ENCODE measurements at places on chromosomes 5 and 9.

GRCh38 chr9:9231946-9232345, 1380.9 kb downstream of the PTPRD start:
- no peak for DNase-seq

- peak; percentile 11 for DNase-seq
These were observed 20.8 kb downstream of the DAB2IP start for GRCh38 chr9:121672213-121672612.

DNA sequence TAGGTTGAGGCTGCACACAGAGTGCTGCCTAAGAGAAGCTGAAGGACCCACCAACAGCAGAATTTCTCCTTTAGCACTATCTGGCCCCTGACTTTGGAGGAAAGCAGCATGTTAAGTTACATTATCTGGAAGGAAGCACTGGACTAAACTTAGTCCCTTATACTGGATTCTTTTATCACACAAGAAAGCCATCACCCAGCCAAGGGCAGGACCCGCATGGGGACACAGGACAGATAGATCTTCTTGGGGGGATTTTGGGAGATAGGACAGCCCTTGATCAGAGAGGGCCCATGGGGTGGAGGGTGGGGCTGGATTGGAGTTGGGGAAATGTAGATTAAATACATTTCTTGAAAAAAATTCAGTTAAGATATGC, 14.4 kb downstream of the ANKRD33B start:
- no peak for DNase-seq

DNA sequence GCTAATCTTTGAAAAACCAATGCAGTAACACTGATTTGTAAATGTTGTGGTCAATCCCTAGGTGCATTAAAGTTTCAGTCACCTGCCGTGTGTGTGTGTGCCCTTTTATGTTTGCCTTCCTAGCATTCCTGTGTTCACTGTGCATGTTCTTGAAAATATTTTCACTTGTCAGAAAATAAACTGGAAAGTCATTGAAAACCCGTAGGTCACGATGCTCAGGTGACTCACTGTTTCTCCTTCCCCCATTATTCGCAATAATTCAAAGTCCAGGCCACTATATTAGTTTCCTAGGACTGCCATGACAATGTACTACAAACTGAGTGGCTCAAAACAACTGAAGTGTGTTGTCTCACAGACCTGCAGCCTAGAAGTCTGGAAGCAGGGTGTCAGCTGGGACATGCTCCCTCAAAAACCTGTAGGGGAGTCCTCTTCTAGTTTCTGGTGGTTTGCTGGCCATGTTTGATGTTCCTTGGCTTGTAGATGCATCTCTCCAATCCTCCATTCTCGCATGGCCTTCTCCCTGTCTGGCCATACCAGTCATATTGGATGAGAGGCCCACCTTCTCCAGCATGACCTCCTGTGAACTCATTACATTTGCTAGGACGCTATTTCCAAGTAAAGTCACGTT, 29.3 kb downstream of the MARVELD2 start:
- DNase-seq: no peak

DNA sequence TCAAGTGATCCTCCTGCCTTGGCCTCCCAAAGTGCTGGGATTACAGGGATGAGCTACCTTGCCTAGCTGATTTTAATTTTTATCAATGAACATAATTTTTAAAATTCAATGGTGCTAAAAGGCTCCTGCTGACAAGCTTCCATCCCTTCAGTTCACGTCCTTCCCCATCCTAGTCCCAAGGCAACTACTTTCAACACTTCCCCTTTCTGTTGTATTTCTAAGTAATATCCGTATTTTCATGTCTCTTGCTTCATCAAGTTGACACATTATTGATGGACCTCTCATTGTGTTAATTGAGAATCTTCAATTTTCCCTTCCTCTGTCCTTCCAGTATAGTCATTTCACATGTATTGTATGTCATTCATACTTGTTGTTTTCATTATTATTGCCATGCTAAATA, 93.8 kb upstream of the RASGRF2 start:
- DNase-seq: no peak

DNA sequence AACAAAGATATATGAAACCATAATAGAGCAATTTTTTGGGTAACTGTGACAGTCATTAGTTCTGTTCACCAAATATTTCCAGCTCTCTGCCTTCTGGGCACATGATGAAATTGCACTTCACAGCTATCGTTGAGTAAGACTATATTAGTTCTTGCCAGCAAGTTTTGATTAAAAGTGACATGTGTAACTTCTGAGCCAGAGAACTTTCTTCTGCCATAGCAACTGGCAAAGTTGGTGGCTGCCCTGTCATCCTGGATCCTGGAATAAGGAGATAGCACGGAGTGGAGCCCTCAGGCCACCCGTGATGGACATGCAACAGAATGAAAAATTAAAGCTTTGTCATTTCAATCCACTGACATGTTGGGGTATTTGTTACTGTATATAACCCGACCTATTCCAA, 194.4 kb upstream of the VCAN start:
- DNase-seq: peak; percentile 22

DNA sequence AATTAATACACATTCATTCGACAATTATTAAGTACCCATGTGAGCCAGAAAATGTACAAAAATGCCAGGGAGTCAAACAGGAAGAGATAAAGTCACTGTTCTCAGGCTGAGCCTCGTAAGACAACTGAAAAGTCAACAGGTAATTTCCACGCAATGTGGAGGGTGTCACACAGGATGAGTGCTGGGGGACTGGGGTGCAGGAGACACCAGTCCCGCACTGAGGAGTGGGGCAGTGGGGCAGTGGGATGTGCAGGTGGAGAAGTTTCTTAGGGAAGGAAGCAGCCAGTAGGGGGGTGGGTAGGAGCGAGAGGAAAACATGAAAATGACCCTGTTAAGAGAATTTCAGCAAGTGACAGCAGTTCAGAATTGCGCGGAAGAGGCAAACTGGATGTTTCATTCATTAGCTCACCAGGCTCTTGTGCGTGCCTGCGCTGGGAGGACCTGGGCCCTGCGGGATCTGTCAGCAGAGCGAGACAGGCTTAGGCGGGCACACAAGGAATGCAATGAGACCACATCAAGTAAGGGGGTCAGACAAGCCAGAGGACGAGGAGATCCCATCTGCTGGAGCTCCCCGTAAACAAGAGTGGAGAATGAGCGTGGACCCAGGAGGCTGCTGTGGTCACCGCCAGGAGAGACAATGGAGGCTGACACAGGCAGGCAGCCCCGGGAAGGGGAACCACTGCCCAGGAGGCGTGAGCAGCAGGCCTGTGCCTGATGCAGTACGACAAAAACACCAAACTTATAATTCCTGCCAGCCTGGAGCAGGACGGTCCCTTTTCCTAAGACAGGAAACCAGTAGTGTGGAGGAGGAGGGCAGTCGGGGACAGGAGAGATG, 21.0 kb downstream of the CAMSAP1 start:
- no peak for DNase-seq

DNA sequence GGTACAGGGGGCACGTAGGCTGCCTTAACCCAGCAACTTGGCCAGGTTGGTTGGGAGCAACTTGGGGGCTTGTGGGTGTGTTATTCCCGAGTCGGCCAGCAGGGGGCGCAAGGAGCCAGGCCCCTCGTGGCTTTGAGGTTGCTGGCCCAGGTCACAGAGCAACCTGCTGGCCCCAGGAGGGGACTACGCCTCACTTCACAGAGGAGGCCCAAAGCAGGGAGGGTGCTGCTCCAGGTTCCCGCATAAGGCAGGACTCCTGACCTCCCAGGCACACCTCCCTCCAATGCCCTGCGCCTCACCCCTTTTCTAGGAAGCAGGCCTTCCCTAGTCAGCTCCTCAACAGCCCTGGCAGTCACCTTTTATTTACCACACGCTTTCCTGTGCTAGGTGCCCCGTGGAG, 18.1 kb downstream of the KYAT1 start:
- DNase-seq: peak; percentile 48

- no peak for DNase-seq
These were observed 21.1 kb downstream of the UIMC1 start for GRCh38 chr5:176985516-176985915.

DNA sequence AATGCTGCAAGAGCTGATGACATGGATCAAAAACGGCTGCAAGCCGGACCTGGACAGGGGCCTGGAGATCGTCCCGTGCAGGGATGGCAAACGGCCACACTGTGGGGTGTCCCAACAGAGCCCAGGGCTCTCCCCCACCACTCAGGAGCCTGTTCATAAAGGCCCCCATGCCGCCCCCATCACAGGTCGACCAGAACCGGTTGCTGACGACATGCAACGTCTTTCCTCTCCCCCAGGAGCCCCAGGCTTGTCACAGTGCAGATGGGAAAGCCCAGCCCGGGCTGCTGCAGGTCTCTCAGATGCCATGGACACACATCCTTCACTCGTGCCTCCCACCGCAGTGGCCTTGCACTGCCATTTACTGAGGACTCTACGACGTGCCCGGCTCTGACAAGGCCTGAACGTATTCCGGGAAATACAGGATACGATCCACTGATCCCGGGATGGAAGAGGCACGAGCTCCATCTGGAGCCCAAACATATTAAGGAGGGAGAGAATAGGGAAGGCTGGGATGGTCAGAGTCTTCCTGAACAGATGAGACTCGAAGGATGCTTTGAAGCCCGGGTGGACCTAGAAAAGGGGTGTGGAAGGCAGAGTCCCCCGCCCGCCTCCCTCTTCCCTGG, 76.5 kb upstream of the SARDH start:
- no peak for DNase-seq

- no peak for DNase-seq
These were observed 72.9 kb downstream of the SMIM15 start for GRCh38 chr5:61089351-61089750.

GRCh38 chr5:143164557-143164956, 238.9 kb downstream of the NR3C1 start:
- DNase-seq: no peak

- peak; percentile 1 for DNase-seq
These were observed 1037.3 kb upstream of the ACO1 start for GRCh38 chr9:31347082-31347617.

GRCh38 chr5:177183766-177184360, 50.3 kb downstream of the NSD1 start:
- no peak for DNase-seq

- DNase-seq: no peak
These were observed 383.4 kb downstream of the BRINP1 start for GRCh38 chr9:118985851-118986250.

- no peak for DNase-seq
These were observed 57.5 kb downstream of the CDH18 start for GRCh38 chr5:19930451-19930850.

- no peak for DNase-seq
These were observed 16.8 kb upstream of the RNF38 start for GRCh38 chr9:36416890-36417289.

DNA sequence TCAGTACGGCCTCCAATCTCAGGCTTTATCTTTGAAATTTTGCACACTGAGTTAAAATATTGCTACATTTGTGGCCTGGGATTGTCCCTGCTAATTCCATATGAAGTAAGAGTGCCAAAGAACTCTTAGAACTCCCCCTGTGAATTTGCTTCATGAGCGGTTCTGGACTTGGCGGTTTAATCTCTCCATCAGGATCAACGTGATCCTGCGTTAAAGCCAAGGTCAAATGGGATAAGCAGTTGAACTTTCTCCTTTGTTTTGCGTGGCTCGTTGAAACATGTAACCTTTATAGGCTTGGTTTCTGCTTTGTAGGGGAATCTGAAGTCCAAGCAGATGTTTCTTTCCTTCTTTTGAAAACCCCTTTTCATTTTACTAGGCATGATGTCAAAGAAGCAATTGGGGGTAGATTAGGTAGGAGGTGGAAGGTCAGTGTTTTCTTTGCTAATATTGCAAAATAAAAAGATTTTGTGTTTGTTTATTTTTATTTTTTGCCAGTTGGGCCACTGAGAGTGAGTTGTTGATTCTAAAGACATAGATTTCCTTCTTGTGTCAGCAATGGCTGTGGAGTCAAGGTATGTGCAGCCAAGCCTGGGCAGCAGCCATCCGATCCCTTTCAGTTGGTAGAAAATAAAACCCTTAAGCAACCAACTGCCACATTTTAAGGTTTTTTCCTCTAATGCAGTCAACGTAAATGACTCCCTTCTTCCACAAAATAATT, 390.8 kb downstream of the NNT start:
- DNase-seq: no peak

DNA sequence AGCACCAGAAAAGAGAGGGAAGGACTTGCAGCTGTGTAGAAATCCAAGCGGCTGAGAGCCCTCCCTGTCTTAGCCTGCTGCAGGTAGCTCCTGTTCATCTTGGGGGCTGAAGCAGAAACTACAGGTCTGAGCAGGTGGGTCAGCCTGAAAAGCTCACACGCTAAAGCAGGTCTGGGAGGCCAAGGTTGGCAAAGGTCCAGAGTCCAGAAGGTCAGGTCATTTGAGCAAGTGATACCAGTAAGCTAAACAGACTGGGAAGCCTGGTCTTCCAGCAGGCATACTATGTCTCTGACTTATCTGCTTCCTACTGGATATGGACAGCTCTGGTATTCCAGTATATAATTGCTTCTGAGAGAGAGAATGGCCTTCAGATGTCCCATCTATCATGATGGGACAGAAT, 26.2 kb downstream of the PTCD2 start:
- DNase-seq: no peak

DNA sequence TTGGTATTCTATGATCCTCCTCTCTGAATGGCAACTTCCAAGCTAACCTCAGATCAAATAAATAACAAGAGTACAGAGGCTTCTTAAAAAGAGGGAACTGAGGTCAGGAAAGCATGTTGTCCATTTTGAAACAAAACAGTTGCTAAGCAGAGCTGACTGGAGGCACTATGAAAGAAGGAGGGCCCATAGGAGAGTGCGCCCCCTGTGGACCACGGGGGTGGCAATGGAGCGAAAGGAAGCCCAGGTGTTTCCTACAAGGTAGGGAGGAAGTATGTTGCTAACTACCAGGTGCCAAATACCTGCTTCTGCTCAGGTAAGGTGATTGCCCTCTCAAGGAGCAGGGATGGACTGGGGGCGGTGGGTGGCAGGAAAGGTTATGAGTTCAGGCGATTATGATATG, 101.8 kb upstream of the MAST4 start:
- DNase-seq: no peak

DNA sequence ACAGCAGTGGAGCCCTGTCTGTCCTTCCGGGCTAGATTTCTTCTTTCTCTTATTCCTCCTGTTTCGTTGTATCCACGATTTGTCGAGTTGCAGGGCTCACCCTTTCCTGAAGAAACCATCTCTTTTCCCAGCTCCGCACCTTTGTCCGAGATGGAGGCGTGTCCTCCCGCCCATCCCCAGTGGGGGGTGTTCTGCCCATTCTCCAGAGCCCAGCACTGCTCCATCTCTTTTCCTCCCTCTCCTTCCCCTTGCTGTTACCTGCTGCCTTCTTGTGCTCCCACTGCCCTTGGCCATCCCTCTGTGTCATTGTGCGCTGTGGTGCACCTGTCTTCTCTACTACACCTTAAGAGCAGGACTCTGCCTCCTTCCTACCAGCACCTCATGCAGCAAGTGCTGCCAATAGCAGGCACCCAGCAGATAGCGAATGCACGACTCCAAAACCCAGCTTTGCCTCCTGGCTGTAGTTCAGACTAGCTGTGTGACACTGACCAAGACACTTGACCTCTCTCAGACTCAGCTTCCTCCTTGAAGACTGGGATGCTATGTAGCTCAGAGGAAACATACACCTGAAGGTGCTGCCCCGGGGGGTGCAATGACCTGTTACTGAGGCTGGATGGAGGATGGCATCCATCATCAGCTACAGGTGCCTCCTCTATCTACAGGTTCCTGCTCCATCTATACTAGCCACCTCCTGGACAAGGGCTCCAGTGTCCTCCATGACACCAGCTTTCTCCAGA, 8.9 kb downstream of the OR13J1 start:
- no peak for DNase-seq

GRCh38 chr5:146188358-146188757, 5.9 kb upstream of the LARS1 start:
- peak; percentile 24 for DNase-seq

GRCh38 chr5:95281226-95281625, 3.7 kb downstream of the MCTP1 start:
- DNase-seq: peak; percentile 48
